ENCODE measurements at places on chromosomes 3 and 15. TPM values are rescaled to one million over a fixed set of nuclear protein-coding genes. Genes with fewer than 3 reads are reported as not detected.

Gene KLHL18
- total RNA-seq: 23.5 TPM

GRCh38 chr3:179258820-179259219 lies 7.9 kb upstream of the KCNMB3 start:
- no peaks in the 10 kb centered on the region for H3K27me3 ChIP-seq
- H3K27ac ChIP-seq: no peak overlapping the region
- H3K4me3 ChIP-seq: no peak overlapping the region
- no peak for DNase-seq

Gene LRRC58
- 21.8 TPM for total RNA-seq

- H3K4me1 ChIP-seq: no peaks in the 10 kb centered on the region
- H3K36me3 ChIP-seq: no peaks in the 10 kb centered on the region
- H3K27ac ChIP-seq: no peak overlapping the region
- no peak overlapping the region for H3K4me3 ChIP-seq
- no peaks in the 10 kb centered on the region for H3K27me3 ChIP-seq
Measured at GRCh38 chr3:100503448-100503847, 11.0 kb downstream of the TMEM45A start.

DNA sequence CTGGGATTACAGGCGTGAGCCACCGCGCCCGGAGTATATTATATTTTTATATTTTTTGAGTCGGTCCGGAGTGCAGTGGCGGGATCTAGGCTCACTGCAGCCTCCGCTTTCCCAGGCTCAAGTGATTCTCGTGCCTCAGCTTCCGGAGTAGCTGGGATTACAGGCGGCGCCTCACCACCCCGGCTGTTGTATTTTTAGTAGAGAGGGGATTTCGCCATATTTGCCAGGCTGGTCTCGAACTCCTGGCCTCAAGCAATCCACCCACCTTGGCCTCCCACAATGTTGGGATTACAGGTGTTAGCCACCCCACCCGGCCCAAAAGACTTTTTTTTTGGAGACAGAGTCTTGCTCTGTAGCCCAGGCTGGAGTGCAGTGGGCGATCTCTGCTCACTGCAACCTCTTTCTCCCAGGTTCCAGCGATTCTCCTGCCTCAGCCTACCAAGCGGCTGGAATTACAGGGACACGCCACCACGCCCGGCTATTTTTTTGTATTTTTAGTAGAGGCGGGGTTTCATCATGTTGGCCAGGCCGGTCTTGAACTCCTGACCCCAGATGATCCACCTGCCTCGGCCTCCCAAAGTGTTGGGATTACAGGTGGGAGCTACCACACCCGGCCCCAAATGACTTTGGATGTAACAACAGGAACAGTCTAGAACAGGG lies 1.0 kb downstream of the ZNF589 start:
- no peaks in the 10 kb centered on the region for H3K36me3 ChIP-seq
- H3K27ac ChIP-seq: peak overlapping the region; percentile 89
- peaks cover 21% of the 10 kb centered on the region for H3K4me1 ChIP-seq
- H3K4me3 ChIP-seq: peak overlapping the region; percentile 92
- no peaks in the 10 kb centered on the region for H3K27me3 ChIP-seq

- H3K27me3 ChIP-seq: no peaks in the 10 kb centered on the region
- no peak overlapping the region for H3K27ac ChIP-seq
- no peak for DNase-seq
- H3K36me3 ChIP-seq: no peaks in the 10 kb centered on the region
- H3K4me3 ChIP-seq: no peak overlapping the region
Measured at GRCh38 chr3:143416229-143416628, 296.7 kb downstream of the CHST2 start.

DNA sequence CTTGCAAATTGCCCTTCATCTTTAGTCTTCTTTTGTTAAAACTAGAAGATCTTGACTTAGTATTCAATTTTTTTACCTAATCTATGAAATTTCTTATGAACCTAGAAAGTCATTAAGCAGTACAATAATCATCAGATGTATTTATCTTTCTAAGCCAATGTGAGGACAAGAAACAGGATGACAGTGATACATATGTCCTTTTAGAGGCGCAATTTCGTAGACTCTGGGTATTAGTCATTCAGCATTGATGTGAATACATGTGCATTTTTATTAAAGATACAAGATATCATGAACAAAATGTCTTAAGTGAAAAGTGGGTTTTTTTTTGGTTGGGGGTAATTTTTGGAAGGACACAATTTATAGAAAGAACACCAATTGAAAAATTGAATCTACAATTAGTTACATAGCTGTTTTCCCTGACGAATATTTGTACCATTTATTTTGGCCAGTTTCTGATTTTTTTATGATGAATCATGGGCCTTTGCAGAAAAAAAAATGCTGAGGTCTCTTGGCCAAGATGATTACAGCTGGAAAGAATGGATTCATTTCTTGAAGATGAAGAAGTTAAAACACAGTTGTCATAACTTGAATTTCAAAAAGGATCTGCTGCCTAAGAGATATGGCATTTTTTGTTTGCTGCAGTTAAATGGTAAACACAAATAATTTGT lies 48.9 kb upstream of the AGTR1 start:
- H3K27ac ChIP-seq: no peak overlapping the region
- H3K36me3 ChIP-seq: no peaks in the 10 kb centered on the region
- H3K4me3 ChIP-seq: no peak overlapping the region

DNA sequence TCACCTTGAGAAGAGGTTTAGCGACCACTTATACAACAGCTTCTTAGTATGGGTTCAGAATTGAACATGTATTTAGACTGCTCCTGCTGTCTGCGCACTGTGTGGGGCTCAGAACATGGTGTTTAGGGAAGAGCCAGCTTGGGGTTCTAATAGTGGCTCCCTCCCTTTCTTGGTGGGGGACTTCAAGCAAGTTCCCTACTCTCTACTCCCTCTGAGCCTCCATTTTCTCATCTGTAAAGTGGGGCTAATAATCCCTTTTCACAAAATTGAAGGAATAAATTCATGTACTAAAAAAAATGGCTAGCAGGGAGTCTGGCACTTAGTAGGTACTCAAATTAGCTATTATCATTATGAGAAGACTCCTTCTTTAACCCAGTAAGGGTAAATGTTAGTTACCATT lies 97.5 kb upstream of the SPATA12 start:
- no peak overlapping the region for H3K27ac ChIP-seq
- no peaks in the 10 kb centered on the region for H3K4me1 ChIP-seq
- no peaks in the 10 kb centered on the region for H3K36me3 ChIP-seq
- H3K4me3 ChIP-seq: no peak overlapping the region
- H3K27me3 ChIP-seq: no peaks in the 10 kb centered on the region

GRCh38 chr3:72584262-72584661 lies 264.0 kb downstream of the SHQ1 start:
- no peak overlapping the region for H3K4me3 ChIP-seq
- DNase-seq: no peak
- H3K27ac ChIP-seq: no peak overlapping the region
- no peaks in the 10 kb centered on the region for H3K27me3 ChIP-seq
- no peaks in the 10 kb centered on the region for H3K36me3 ChIP-seq

Gene LRRIQ4
- total RNA-seq: 0.29 TPM

GRCh38 chr3:52446631-52447511 lies 2.0 kb upstream of the SEMA3G start:
- peak; percentile 73 for DNase-seq
- H3K27ac ChIP-seq: no peak overlapping the region
- H3K4me3 ChIP-seq: no peak overlapping the region

GRCh38 chr3:14503706-14504065 lies 36.5 kb downstream of the GRIP2 start:
- DNase-seq: peak; percentile 53
- H3K36me3 ChIP-seq: no peaks in the 10 kb centered on the region
- no peak overlapping the region for H3K4me3 ChIP-seq
- H3K27ac ChIP-seq: no peak overlapping the region

DNA sequence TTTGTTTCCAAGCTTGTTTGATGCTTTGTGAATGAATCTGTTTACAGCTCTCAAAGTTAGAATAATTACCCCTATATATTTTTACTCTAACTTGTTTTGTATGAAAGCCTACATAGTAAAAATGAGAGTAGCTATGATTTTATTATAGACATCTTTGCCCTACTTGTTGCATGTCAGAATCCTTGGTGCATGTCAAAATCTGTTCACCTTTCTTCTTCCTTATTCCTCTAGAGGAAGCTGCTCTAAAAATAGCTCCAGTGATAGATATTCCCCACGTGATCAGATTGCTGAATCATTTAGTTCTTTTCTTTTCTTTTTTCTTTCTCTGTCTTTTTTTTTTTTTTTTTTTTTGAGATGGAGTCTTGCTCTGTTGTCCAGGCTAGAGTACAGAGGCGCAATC lies 39.8 kb downstream of the LRRC49 start:
- no peaks in the 10 kb centered on the region for H3K27me3 ChIP-seq
- H3K27ac ChIP-seq: no peak overlapping the region
- no peaks in the 10 kb centered on the region for H3K36me3 ChIP-seq
- H3K4me1 ChIP-seq: no peaks in the 10 kb centered on the region
- no peak overlapping the region for H3K4me3 ChIP-seq

DNA sequence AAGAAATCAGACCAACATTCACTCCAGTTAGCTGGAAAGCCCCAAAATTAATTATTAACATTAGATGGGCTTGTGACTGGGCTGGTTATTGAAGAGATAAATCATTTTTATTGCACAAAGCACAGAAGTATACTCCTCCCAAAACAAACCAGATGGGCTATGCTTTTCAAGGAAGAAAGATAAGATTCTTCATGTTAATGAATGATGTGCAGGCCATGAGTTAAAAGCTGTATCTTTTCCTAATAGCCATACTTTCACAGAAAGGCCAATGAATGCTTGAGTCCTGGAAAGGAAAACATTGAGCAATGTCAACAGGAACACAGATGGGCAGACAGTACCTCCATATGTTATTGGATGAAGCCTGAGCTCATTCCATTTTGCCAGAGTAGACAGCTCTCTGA lies 55.4 kb downstream of the OCA2 start:
- no peaks in the 10 kb centered on the region for H3K27me3 ChIP-seq
- H3K36me3 ChIP-seq: no peaks in the 10 kb centered on the region
- no peak for DNase-seq
- no peaks in the 10 kb centered on the region for H3K4me1 ChIP-seq
- no peak overlapping the region for H3K27ac ChIP-seq
- no peak overlapping the region for H3K4me3 ChIP-seq

Gene PLSCR2
- not detected for total RNA-seq

GRCh38 chr15:59999612-60000112 lies 4.4 kb upstream of the FOXB1 start:
- H3K27me3 ChIP-seq: peaks cover 99% of the 10 kb centered on the region
- no peak for DNase-seq
- H3K27ac ChIP-seq: no peak overlapping the region
- H3K36me3 ChIP-seq: no peaks in the 10 kb centered on the region

GRCh38 chr3:148999806-149000205 lies 8.5 kb downstream of the GYG1 start:
- H3K4me3 ChIP-seq: no peak overlapping the region
- H3K27ac ChIP-seq: no peak overlapping the region
- peaks cover 19% of the 10 kb centered on the region for H3K4me1 ChIP-seq
- H3K36me3 ChIP-seq: peaks cover 60% of the 10 kb centered on the region

GRCh38 chr15:68749793-68750192 lies 70.9 kb downstream of the ANP32A start:
- H3K36me3 ChIP-seq: no peaks in the 10 kb centered on the region
- no peak overlapping the region for H3K4me3 ChIP-seq
- no peak for DNase-seq

Gene GPR15
- 2.5 TPM for total RNA-seq

- no peak for DNase-seq
- H3K4me3 ChIP-seq: no peak overlapping the region
- H3K27me3 ChIP-seq: no peaks in the 10 kb centered on the region
- no peaks in the 10 kb centered on the region for H3K36me3 ChIP-seq
Measured at GRCh38 chr3:194952841-194953241, 267.2 kb downstream of the FAM43A start.

Gene TERC
- 5.4 TPM for total RNA-seq

GRCh38 chr3:196268284-196269163 lies 19.0 kb downstream of the PCYT1A start:
- H3K27me3 ChIP-seq: no peaks in the 10 kb centered on the region
- no peak for DNase-seq
- H3K27ac ChIP-seq: no peak overlapping the region
- no peaks in the 10 kb centered on the region for H3K4me1 ChIP-seq
- H3K36me3 ChIP-seq: peaks cover 77% of the 10 kb centered on the region
- no peak overlapping the region for H3K4me3 ChIP-seq

GRCh38 chr3:162729686-162730085 lies 1233.1 kb downstream of the OTOL1 start:
- DNase-seq: no peak
- H3K4me3 ChIP-seq: no peak overlapping the region
- H3K4me1 ChIP-seq: no peaks in the 10 kb centered on the region
- no peaks in the 10 kb centered on the region for H3K27me3 ChIP-seq
- no peaks in the 10 kb centered on the region for H3K36me3 ChIP-seq

Data from upper lobe of right lung (tissue), 1 donor.